ENCODE measurements at places on chromosomes 3 and 15.

- no peak for DNase-seq
Measured at GRCh38 chr3:54433846-54434245, 311.5 kb downstream of the CACNA2D3 start.

DNA sequence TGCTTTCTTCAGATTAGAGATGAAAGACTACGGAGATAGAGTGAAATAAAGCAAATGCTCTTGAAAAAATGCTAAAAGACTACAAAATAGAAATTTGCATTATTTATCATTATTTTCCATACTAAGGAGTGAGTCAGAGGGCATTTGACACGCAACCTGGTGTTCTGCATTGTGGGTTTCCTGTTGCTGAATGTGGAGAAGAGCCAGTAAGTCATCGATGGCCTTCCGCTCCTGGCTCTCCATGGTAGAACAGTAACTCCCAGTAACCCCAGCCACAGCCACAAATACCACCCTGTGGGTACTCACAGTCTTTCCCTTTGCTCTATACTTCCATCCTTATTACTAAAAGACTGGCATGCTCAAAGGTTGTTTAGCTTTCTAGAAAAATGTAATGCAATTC, 61.5 kb downstream of the CGGBP1 start:
- DNase-seq, result no peak

- no peak for DNase-seq
Measured at GRCh38 chr3:23913182-23913581, 3.6 kb downstream of the NKIRAS1 start.

GRCh38 chr15:22933641-22934061, 46.5 kb downstream of the CYFIP1 start:
- no peak for DNase-seq

DNA sequence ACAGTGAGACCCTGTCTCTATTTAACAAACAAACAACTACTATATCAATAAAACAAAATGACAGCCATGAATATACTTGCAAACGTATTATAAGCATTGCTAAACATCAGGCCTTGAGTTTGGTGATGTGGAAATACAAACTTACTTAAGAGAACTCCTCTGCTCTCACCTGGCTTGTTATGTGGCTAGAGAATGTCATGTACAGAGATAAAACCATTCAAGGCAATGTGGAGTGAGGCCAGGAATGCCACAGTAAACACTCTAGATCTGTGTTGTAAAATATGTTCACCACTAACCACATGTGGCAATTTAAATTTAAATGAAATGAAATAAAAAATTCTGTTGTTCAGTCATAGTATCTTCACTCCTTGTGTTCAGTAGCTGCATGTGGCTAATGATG, 22.7 kb upstream of the RARB start:
- DNase-seq, result no peak

DNA sequence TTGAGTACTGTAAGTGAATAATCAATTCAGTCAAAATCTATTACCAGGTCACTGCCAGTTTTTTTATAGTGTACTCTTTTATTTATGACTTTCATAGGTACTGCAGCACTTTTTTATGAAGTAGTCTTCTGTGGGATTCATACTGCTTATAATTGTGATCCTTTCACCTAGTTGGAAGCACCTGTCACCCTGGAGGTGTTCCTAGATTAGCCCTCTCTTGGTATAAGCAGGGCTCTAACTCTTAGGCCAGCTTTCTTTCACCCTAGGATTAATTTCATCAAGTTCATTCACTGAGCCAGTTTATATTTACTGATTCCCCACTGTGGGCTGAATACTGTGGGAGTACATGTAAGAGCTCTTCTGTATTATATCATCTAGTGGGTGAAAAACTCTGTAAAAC, 65.9 kb upstream of the MLF1 start:
- DNase-seq, result no peak

DNA sequence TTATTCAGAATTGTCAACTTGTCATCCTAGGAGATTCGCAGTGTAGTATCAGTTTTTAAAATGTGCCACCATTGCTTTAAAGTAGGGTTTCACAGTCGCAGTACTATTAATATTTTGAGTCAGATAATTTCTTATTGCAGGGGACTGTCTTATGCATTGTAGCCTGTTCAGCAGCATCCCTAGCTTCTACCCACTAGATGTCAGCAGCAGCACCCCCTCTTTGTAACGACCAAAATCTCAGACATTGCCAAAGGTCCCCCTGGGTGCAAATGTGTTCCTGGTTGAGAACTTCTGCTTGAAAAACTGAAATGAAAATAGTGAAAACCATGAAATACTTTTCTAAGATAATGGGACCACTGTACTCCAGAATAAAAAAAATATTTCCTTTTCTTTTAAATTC, 474.8 kb downstream of the CNTN3 start:
- DNase-seq, result no peak

DNA sequence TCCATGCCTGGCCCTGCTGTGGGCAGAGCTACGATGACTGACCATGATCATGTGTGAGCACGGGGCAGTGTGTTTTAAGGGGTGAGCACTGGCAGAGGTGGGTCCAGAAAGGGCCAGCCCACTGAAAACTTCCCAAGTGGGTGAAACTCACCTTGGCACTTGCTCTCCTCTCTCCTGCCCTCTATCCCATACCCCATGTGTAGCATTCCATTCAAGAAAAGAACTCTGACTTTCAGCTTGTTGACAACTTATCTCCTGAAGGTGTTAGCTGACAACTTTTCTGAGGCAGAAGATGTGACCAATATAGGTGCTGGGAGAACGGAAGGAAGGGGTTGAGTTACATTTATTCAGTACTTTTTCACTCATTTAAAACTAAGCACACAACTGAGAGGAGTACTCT, 305.2 kb downstream of the RORA start:
- DNase-seq, result no peak

- DNase-seq, result no peak
Measured at GRCh38 chr3:178060407-178060806, 475.8 kb upstream of the KCNMB2 start.

DNA sequence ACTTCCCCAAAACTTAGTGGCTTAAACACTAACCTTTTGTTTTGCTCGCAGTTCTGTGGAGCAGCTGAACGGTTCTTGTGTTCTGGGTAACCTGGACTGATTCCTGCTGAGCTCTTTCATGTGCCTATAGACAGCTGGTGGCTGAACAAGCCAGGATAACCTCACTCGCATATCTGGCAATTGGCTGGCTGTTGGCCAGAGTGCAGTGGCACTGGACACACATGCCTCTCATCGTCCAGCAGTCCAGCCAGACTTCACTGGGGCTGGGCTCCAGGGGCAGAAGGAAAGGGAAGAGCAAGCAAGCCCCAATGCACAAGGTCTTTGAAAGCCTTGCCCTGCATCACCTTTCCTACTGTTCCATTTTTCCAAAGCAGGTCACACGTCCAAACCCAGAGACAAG, 53.6 kb upstream of the GATA2 start:
- no peak for DNase-seq

DNA sequence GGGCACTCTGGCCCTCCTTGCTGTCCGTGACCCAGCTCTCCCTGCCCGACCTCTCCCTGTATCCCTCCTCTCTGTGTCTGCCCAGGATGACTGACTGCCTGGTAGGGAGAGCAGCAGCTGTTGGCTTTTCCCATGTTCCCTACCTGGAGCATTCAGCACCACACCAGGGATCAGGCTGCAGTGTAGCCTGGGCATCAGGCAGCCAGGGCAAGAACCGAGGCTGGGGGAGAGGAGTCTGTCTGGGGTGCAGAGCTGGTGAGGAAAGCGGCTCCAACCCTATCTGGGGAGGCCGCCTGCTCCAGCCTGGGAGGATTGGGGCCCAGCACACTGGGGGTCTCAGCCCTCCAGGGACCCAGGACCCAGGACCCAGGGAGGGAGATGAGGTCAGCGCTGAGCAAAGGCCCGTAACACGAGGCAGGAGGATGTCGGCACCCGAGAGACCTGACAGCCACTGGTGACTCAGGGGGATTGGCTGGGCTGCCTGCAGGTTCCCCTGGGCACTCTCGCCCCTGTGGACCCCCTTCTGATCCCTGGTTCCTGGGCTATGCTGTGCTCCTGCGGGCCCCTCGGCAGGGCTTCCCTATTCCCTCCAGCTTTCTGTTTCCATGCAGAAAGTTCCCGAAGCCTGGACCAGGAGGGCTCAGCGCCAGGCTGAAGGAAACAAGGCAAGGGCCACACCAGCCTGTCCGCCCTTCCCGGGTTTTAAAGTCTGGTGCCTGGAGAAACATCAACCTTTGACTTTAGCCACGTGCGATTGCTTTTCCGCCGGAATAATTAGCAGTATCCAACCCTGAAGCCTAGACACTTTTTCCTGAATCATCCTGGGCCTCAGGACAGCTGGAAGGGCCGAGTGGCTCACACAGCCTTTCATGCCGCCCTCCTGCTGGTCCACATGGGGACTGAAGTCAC, 128.2 kb upstream of the MEF2A start:
- DNase-seq, result no peak

DNA sequence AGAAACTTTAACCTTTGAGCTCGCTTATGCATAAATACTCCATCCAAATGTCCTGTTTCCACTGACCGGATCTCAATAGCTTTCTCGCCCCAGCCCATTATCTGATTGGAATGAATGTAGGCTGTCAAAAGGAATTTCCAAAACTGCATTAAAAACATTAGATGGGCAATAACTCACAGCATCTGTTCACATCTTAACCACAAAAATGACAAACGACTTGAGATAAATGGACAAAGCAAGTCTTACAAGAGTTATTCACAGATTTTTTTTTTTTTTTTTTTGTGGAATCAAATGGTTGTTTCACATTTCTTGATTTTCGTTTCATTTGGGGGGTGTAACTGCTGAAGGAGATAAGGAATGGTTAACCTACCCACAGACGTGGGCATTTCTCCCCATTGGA, 39.7 kb upstream of the SLC2A2 start:
- no peak for DNase-seq

DNA sequence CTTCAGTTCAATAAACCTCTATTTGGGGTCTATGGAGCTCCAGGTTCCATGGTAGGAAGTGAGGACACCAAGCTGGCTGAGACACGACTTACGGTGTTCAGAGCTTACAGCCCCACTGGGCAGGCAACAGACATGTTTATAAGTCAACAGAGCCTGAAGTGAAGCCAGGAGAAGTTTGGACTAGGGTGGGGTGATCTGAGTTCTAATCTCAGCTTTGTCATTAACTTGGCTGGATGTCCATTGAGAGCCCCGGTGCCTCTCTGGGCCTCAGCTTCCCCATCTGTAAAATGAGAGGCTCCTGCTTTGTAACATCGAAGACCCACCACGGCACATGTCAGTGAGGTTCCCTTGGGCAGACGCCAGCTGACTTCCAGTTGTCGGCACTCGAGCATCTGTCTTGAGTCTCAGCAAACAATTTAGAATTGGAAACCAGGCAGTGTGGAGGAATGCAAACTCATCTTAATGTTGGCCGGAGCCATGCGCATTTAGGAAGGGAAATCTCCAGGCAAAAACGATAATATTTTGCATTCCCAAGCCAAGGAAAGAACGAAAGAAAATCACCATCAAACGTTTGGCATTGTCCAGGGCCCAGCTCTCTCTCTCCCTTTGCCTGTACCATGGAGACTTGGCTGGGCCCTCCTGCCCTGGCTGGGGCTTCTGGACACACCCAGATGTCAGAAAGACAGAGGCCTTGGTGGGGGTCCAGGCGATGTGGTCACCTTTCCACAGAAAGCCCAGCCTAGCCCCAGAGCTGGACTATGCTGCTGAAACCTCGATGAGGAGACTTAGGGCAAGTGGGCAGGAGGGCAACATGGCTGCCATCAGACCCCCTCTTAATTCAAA, 18.4 kb downstream of the ITGA11 start:
- DNase-seq, result no peak
